ENCODE measurements at places on chromosomes 16 and 17.
A peak's percentile ranks its signal among the peaks of the same experiment; 100 is the strongest.

- no peak for DNase-seq
Measured at GRCh38 chr16:47258874-47259461, 115.2 kb upstream of the NETO2 start.

DNA sequence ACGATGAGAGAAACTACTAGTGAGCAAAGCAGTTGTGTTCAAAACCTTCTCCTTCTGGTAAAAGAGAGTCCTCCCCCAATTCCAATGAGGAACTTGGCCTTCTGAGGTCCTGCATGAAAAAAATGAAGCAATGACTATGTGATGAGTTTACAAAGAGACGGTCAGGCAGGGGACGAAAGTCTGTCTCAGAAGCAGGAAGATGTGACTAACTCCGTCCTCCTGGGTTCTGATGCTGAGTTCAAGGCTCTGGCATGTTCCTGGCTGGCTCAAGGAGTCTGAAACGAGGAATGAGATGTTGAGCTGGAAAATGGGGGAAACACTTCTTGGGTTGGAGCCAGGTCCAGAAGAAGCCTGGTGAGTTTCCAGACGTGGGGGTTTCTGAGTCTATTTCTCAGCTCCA is 129.6 kb downstream of the CPPED1 start:
- peak; percentile 44 for DNase-seq

- peak; percentile 41 for DNase-seq
Measured at GRCh38 chr17:47119746-47120520, 69.2 kb downstream of the CDC27 start.

DNA sequence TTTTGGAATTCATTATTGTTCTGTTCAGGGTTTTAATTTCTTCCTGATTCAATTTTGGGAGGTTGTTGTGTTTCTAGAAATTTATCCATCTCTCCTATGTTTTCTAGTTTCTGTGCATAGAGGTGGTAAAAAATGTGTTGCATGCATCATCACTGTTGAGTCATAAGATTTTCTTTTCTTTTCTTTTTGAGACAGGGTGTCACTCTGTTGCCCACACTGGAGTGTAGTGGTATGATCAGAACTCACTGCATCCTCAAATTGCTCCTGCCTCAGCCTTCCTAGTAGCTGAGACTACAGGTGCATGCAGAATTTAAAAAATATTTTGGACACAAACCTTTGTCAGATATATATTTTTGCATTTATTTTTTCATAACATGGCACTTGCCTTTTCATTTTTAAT is 184.8 kb downstream of the BCAS3 start:
- DNase-seq = no peak

- DNase-seq = no peak
Measured at GRCh38 chr17:60315650-60316049, 76.3 kb downstream of the USP32 start.

DNA sequence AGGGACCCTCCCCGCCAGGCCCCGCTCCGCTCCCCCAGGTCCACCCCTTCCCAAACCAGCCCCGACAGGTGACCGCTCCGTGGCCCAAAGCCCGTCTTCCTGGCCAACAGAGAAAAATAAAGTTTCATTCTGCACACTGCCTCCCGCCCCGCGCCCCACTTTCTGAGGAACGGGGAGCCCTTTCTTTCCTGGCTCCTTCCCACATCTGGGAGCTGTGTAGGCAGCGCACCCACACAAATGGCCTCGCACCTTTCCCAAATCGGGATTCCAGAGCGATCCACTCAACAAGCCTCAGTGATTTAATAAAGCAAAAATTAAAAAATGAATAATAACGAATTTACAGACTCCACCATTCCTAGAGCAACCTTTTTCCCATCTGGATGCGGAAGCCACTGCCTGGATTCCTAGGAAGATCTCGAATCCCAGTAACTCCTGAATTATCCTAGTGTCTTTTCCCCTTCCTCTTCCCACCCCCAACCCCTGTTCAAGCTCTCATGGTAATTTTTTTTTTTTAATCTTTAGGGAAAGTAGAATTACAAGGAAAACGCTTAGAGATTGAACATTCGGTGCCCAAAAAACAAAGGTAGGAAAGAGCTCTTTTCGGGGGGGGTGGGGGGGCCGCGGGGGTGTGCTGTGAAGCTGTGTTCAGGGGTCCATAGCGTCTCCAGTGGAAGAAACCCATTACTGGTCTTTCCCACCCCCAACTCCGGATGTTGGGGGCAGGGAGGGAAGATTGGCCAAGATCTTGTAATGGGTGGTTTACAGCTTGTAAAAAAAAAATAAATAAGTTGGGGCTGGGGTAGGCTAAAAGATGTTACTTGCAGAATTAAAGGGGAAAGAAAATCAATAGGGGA is 1.6 kb downstream of the IGF2BP1 start:
- DNase-seq = no peak

DNA sequence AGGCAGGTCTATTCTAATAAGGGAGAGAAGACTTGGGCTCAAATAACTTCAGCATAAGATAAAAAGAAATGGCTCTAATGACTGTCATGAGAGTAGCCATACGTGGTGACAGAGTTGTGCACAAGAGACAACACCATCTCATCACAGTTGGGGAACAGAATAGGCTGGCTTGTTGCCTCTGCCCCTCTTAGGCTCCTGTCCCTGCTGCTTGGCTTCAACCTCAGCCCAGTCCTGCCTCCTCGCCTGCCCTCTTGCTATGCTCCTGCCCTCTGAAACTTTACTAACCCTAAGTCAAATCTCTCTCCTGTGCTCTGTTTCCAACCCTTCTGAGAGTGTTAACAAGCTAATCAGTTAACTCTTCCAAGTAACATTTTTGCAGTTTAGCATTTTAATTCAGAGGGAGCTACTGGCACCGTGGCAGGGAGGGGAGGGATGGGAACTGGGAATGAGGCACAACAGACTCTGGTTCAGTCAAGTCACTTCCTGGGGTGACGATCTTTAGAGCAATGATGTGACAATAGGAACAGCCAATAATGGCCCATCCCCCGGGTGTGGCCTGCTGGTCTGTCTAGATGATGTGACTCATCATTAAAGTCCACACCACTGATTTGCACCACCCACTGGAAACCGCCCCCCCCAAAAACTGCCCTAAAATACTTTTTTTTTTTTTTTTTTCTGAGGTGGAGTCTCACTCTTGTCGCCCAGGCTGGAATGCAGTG is 35.5 kb downstream of the DNAH17 start:
- DNase-seq = no peak

DNA sequence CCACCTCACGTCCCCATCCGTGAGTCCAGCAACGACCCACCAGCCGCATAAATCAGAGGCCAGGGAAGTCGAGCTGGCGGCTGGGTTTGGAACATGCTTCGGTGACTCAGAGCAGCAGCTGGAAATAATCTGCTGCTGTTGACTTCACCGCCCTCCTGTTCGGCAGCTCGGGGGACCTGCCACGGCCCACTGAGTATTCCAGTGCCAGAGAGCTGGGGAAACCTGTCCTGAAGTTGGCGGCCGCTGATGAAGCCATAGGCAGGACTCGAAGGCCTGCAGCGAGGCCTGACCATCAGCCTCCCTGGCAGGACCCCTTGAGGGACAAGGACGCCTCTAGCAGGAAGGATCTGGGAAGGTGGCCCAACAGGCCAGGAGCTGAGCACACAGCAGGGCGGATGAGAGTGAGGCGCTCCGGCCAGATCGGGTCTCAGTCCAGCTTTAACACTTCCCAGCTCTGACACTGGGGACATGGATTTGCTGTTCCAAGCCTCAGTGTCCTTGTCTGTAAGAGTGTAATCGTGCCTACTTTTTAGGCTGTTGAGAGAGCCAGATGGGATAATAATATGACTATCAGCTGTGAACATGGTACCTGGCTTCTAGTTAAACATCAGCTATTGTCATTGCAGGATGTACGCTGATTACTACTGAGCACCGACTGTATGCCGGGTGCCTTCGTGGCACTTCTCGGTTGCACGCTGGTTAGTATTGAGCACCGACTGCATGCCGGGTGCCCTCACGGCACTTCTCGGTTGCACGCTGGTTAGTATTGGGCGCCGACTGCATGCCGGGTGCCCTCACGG is 50.4 kb upstream of the CIBAR2 start:
- DNase-seq = no peak

GRCh38 chr16:88602091-88602490 is 31.9 kb downstream of the ZC3H18 start:
- DNase-seq = no peak

GRCh38 chr17:66492561-66493005 is 190.2 kb downstream of the PRKCA start:
- DNase-seq = no peak

DNA sequence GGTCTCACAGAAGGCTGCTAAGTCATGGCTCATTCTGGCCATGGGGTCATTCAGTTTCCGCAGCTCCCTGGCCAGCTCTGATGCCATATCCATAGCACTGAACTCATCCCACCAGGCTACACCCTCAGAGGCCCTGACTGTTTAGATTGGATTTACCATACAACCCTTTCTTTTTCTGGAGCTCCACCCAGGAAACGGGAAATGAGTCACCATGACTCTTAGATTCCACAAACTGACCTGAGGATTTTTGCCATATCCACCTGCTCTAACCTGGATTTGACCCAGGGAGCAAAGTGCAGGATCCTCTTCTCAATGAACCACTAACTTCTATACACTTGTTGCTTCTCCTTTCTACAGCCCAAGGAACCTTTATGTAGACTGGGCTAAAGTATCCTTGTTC is 20.3 kb upstream of the CALB2 start:
- DNase-seq = no peak

- DNase-seq = no peak
Measured at GRCh38 chr17:57624386-57624785, 120.7 kb downstream of the CCDC182 start.

- no peak for DNase-seq
Measured at GRCh38 chr17:71335212-71335611, 785.6 kb upstream of the SOX9 start.

GRCh38 chr17:76893623-76894334 is 25.6 kb downstream of the MGAT5B start:
- DNase-seq = no peak

DNA sequence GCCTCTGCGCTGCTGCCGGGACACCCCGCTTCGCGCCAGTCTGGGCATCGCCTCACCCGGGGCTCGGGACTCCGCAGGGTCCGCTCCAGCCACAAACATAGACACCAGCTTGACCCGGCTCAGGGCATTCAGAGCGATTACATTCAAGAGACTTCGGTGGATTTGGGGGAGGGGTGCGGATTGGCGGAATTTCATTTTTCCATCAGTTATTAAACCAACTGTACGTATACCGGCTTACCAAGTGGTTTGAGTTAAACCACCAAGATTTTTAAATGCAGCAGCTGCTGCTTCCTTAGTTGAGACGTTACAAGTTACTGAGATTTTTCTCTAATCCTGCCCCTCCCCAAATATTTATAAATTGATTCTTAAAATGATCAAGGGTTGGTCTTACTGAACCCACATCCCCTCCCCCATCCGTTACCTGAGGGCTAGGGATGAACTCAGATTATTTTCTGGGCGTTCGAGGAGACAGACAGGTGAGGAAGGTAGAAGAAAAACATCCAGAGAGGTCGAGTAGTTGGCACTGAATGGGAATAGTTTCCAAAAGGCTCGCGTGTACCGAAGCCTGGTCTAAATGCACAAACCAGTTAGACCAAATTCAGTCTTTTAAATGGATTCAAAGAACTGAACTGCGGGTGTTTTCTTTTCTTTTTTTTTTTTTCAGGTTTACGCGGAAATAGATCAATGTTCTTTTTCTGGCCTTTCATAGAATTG is 1.5 kb downstream of the CRHR1 start:
- no peak for DNase-seq

DNA sequence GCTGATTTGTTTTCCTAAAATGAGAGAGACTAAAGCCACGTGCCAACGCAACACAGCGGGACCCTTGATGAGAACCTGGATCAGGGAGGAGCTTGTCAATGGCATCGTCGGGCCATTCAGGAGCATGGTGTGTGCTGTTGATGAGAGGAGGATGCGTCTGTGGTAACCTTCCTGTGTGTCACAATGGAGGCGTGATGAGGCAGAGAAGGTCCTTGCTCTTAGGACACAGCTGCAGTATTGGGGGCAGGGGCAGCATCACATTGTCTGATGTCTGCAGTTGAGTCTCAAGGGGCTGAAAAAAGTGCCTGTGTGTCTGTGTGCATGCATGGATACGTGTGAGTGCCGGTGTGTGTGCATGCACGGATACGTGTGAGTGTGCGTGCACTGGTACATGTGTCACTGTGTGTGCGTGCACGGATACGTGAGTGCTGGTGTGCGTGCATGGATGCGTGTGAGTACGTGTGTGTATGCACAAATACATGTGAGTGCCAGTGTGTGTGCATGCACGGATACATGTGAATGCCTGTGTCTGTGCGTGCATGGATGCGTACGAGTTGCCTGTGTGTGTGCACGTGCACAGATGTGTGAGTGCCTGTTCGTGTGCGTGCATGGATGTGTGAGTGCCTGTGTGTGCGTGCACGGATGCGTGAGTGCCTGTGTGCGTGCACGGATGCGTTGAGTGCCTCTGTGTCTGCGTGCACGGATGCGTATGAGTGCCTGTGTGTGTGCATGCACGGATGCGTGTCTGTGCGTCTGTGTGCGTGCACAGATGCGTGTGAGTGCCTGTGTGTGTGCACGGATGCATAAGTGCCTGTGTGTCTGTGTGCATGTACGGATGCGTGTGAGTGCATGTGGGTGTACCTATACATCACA is 39.3 kb downstream of the BAIAP2 start:
- DNase-seq = no peak

GRCh38 chr17:57535249-57535966 is 209.7 kb downstream of the CCDC182 start:
- DNase-seq = no peak

DNA sequence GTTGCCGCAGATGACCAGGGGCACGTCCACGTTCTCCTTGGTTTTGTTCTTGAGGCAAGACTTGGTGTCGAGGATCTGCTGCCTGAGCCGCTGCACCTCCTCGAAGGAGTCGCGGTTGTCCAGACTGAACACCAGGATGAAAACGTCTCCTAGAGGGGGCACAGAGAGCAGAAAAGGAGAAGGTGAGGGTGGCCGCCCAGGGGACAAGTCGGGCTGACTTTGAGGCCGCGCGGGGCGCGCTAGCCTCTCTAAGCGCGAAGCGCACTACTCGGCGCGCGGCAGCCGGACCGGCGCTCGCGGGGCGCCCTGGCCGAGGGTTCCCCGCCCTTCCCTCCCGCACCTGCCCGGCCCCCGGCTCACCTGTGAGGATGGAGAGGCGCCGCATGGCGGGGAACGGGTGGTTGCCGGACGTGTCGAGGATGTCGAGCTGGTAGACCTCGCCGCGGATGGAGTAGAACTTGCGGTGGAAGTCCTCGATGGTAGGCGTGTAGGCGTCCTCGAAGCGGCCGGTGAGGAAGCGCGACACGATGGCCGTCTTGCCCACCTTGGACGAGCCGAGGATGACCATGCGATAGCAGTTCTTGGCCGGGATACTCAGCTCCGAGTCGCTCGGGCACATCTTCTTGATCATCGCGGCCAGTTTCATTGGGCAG is 533 bp downstream of the RASD1 start:
- no peak for DNase-seq
